ENCODE measurements at places on chromosomes 11 and 22. TPM values are rescaled to one million over a fixed set of nuclear protein-coding genes. Genes with fewer than 3 reads are reported as not detected.

GRCh38 chr11:63445118-63445517 is 45.8 kb downstream of the PLAAT5 start:
- no peak for DNase-seq

DNA sequence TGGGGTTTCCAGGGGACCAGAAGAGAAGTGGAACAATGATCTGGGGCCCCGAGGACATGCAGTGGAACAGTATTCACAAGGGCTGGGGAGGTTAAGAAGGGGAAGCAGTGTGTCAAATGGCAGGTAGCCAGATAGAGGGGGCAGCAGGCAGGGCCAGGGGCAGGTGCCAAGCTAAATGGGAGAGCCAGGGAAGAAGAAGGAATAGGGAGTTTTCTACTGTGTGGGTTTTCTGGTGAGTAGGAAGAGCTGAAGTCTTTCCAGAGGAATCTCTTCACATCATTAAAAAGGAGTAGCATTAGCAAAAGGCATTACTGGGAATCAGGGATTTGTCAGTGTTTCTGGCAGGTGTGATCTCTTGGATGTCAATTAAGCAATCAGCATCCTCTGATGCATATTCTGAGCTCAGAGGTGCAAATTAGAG is 55.8 kb downstream of the IRAG1 start:
- DNase-seq: no peak

- DNase-seq: no peak
These were observed 256.9 kb upstream of the PITPNB start for GRCh38 chr22:28175730-28176492.

DNA sequence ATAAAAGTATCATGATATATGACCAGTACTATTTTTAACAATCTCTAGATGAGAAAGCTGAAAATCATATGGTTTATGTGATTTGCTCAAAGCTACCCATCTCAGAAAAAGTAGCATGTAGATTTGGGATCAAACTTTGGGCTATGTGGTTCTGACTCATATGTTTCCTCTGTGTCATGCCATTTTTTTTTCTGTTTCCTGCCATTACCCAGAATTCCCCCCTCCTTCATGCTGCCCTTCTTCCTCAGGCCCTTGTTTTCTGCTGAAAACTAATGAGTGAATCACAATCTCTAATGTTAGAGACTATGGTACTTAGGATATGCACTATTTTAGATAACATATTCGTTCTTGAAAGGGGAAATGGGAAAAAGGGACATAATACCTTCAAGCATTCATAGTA is 80.7 kb downstream of the JRKL start:
- DNase-seq: no peak

DNA sequence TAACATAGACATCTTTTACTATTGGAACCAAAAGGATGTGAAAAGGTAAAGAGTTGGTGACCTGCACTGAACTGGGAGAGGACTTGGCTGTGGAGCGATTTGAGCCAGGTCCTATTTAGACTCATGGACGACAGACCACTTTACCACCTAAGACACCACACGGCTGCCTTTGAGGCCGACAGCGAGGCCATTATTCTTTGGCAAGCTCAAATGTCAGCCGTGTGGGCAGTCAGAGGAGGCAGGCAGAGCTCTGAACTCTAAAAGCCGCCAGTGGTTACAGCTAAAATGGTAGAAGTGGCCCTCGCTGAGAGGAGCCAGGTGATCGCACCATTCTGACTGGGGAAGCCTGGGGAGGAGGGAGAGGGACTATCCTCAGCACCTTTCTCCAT is 50.5 kb downstream of the SCUBE1 start:
- DNase-seq: no peak

DNA sequence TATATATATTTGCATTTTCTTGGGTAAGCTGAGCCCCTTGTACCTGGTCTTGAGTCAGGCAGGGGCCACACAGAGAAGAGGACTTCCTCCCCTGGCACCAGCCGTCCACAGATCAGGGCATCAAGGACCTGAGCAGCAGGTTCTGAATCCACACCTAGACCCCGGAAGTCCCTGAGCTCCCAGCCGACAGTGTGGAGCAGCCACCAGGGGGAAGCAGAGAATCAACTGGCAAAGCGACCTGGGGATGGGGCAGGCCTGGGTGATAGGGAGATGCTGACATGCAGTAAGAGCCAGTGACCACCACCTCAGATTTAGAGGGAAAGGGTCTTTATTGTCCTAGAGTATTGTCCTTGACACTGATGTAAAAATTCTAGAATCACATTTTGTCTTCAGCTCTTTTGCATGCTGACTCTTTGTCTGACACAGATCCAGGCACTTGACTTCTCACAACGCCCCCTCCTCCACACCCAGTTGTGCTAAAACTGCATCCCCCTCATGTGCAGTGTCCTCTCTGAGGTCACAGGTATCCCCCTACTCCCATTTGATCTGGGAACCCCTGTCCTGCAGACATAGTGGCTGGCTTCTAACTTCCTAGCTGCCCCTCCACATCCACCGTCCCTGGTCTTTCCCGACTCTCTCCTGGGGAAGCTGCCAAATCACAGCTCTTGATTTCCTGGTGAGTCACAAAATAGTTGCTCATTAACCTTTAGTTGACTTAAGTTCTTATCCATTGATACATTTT is 109.3 kb downstream of the GGTLC2 start:
- peak; percentile 79 for DNase-seq

Gene MICAL2
- 483 TPM for total RNA-seq

GRCh38 chr11:15059132-15059915 is 14.1 kb upstream of the CALCB start:
- DNase-seq: no peak

GRCh38 chr11:117870103-117870952 is 6.1 kb downstream of the FXYD6 start:
- DNase-seq: no peak

- DNase-seq: no peak
These were observed 987 bp upstream of the NCR3LG1 start for GRCh38 chr11:17350455-17351171.

DNA sequence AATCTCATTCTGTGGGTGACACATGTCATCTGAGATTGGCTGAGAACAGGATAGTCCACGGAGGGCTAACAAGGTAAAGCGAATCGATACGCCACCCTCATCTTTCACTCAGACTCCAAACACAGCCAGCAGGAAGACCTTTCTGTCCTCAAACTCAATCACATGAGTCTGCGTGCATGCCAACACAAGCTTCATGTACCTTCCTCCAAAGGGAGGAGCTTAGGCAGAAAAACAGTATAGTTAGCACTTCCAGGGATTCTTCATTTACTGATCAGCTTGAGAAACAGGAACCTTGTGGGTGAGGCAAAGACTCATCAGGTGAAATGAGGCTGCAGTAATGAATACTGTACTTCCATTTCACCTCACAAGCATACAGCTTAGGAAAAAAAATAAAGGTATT is 767.1 kb upstream of the API5 start:
- DNase-seq: no peak

DNA sequence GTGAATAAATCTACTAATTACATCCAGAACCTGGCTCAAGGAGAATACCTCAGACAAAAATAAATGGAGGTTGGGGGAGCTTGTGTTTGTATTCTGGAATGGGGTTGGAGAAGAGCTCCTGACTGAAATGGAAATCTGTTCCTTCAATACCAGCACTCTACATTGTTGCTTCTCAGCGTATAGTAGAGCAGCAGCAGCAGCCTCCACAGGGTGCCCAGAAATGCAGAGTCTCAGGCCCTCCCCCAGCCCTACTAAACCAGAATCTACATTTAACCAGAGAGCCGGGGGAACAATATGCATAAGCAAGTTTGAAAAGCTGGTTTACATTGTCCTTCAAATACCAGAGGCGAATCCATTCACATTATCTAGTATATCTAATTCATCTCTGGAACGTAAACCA is 474.8 kb downstream of the NTM start:
- no peak for DNase-seq

- no peak for DNase-seq
These were observed 49.5 kb downstream of the IGF2 start for GRCh38 chr11:2089536-2090165.

Gene NLRP14
- total RNA-seq: not detected

DNA sequence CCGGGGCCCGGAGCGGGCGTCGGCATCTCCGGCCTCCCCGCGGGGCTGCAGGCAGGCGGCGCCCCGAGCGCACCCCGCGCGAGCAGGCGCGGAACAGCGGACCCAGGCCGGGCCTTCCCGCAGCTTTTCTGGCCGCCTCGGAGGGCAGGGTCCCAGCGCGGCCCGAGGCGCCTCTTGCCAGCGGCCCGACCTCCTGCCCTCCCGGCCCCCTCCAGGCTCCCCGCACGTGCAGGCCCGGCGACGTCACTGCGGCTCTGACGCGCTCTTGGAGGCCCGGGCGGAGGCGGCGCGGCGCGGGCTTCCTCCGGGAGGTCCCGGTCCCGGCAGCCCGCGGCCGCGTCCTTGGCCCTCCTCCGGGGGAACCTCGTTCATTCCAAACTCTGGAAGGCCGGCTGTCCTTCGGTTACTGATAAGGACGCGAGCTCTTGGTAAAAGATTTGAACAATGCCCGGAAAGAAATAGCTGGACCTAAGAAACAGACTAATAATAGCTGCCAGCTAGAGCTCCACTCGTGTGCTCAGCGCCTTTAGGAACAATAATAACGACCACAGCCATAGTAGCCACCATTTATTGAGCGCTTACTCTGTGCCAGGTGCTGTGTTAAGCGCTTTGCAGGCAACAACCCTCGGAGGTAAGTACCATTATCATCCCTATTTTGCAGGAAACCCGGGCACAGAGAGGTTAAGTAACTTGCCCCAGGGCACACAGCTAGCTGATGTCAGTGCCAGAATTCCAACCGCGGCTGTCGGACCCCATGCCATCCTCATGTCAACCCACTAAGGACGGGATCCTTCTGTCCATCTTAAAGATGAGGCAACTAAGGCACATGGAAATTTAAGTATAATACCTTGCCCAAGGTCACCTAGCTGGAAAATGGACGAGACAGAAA is 39.1 kb upstream of the CREB3L1 start:
- peak; percentile 73 for DNase-seq

Gene CADM1
- 3.0 TPM for total RNA-seq

GRCh38 chr11:70389201-70389600 is 9.1 kb upstream of the CTTN start:
- DNase-seq: no peak

DNA sequence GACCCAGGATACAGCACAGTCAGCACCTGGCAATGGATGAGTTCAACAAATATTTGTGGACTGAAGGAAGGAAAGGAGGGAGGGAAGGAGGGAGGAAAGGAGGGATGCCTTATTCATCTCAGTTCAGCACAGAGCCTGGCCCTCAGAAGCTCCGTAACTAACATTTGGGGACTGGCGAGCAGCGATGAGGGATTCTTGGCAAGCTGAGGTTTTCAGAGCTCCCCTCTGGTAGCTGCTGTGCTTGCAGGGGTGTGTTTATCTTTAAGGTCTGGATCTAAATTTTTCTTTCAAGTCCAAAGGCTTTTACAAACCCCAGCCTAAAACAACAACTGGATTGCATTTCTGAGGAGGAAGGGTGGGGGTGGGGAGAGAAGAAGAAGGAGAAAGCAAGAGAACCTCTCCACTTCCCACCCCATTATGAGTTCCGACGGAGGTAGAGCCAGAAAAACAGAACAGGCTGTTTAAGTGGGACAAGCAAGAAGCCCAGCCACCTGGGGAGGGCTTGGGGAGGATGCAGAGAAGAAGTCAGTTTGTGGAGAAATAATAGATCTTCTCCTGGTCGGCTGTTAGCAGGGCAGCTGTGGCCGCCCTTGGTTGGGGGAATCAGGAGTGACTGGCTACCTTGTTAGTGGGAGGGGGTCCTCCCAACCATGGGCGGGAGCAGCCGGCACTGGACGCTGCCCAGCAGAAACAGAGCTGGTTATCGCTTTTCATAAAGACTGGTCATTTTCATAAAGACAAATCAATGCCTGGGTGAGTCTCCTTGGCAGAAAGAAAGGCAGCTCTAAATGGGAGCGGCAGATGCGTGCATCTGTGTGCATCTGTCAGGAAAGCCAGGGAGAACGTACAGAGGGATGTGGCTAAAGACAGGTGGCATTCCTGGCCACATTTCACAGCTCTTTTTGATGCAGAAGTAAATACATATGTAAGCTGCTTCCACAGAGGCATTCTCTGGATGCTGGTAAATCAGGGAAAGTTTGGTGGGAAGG is 78.0 kb downstream of the TSPAN18 start:
- DNase-seq: no peak

GRCh38 chr11:38648604-38649003 is 2050.6 kb upstream of the RAG2 start:
- no peak for DNase-seq

Gene DERL3
- 1.9 TPM for total RNA-seq

- no peak for DNase-seq
These were observed 42.5 kb downstream of the AP2A2 start for GRCh38 chr11:967995-968751.

- DNase-seq: no peak
These were observed 6.3 kb downstream of the DAGLA start for GRCh38 chr11:61686469-61686868.

DNA sequence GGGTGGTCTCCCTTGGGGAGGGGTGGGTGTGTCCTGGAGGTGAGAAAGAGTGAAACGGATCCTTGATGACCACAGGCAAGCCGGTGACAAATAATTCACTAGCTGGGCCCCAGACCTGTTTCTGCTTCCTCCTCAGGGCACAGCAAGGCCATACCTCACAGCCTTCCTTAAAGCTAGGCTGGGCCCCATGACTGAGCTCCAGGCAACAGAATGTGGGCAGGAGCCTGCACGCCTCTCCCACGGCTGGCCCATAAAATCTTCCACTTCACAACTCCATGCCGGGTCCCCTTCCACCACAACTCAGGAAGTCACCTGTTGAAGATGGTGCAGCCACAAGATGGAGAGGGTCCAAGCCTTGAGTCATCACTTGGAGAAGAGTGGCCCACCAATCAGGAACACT is 23.9 kb downstream of the SLC22A12 start:
- no peak for DNase-seq

DNA sequence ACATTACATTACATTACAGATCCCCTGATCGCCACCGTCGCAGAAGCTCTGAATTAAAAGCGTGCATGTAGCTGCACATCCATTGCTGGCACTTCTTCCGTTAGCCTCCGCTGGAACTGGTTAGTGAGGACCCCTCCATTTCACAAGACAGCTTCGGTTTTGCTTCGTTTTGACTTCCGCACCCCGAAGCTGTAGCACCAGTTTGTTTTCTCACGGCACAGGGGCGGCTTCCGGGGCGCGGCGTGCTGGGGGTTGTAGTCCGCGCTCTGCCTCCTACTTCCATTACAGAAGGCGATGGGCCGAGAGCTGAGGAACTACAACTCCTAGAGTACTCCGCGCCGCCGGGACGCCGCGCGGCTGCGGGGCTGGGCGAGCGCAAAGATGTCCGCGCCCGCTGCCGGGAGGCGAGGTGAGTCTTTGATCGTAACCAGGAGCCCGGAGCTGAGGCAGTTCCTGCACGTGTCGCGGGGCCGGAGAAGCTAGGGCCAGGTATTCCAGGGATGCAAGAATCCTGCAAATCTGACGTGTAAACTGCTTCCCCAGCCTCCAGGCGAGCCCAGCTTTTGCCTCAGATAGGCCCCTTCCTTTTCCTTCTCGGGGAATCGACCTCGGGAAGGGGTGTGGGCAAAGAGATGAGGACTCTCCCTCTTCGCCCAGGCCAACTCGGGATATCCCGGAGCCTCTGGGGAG is at the start of gene PEX26:
PEX26 (plus strand) TSS at position 352 of the 690 bp plus-strand sequence. CDS start 387 bp downstream, outside the sequence.
- DNase-seq: peak; percentile 96

Data from transverse colon (tissue), 4 donors.